GM19239 (cell line): ENCODE measurements at places on chromosomes 5 and 9.

- DNase-seq = no peak
Measured at GRCh38 chr9:21402386-21403251, 6.3 kb upstream of the IFNA8 start.

DNA sequence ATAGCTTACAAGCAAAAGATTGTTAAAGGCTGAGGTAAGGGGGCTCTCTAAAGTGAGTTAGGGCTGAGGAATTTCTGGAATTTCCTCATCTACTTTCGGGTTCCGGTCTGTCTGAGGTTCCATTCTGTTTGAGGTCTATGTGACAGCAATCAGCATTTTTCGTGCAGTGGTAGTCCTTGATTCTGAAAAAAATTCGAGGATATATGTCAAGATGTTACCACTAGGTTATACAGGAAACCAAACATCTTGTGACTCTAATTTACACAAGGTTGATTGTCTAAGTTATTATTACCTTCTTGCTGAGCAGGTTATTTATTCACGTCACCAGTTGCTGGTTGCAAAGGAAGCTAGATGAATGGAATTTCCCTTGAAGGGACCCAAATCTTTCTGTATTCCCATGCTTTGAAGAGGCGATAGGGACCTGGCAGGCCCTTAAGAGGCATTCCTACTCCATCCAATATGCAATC is 35.2 kb downstream of the RLN2 start:
- DNase-seq = no peak

DNA sequence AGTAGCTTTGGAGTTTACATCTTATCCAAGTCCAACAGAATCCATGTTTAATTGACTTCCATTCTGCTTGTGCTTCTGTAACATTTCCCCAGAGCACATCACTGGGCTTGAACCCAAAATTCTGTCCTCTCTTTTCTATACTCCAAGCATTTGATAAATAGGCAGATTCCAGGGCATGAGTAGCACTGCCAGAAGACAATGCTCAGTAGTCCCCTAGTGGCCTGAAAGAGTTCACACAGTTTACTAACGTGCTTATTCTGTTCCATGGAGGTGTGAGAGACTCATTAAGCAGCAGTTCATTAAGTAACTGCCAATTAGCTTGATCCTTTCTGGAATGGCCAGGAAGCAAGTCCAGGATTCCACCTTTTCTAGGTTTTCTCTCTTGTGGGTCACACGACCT is 9.4 kb upstream of the GABRA6 start:
- DNase-seq = no peak

DNA sequence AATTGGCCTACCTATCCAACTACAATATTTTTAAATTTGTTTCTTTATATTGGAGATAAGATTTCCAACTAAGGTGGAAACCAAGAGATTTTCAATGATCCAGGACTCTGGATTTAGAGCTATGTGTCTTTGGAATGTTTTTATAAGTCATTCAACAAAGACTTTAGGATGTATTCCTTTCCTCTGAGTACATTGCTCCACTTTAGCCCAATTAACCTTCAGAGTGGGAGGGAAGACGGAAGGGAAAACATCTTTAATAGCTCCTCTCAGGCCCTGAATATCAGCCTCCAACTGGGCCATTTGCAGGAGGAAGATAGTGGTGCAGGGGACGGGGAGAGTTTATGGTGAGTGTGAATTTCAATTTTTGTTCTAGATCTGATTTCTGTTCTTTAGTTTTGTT is 239.2 kb downstream of the PIK3R1 start:
- no peak for DNase-seq

DNA sequence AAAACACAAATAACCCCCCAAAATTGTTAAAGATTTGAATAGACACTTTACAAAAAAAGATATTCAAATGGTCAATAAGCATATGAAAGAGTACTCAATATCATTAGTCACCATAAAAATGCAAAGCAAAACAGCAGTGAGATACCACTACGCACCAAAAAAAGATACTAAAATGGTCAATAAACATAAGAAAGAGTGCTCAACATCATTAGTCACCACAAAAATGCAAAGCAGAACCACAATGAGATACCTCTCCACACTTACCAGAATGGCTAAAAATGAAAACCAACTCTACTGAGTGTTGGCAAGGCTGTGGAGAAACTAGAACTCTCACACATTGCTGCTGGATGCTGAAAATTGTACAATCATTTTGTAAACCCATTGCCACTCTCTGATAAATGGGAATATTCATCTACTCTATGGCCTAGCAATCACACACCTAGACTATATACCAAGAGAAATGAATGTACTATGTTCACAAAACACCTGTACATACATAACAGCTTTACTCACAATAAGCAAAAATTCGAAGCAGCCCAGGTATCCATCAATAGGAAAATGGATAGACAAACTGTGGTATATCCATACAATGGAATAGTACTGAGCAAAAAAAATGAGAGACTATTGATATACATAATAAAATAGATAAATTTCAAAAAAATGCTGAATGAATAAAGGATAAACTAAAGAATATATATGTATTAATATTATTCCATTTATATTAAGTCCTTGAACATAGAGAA is 205.0 kb upstream of the DAPK1 start:
- no peak for DNase-seq

GRCh38 chr5:143569213-143569701 is 165.8 kb upstream of the NR3C1 start:
- no peak for DNase-seq

GRCh38 chr9:134187891-134188385 is 23.6 kb upstream of the RNU6ATAC start:
- no peak for DNase-seq

DNA sequence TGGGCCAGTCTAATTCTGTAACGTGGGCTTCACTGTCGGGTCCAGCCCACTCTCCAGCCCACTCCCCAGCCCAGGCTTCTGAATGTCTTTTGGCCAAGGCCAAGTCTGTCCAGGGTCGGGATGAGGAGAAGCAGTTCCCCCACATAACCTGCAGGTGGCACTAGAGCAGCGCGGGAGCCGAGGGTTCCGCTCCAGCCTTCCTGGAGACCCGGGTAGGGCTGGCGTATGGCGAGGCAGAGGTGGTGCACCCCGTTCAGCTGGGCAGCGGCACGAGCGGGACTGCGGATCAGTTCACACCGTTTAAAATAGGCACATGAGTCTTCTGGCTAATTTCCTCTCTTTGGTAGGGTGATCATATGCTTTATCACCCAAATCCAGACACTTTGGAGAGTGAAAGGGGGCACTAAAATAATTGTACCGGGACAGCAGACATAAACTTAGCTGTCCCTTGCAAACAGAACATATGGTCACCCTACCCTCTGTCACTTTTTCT is 185.9 kb downstream of the MSX2 start:
- peak; percentile 64 for DNase-seq
